ENCODE measurements at places on chromosomes 5 and 9.
A peak's percentile ranks its signal among the peaks of the same experiment; 100 is the strongest.

GRCh38 chr9:138077898-138078540, 200.4 kb downstream of the CACNA1B start:
- DNase-seq = no peak

DNA sequence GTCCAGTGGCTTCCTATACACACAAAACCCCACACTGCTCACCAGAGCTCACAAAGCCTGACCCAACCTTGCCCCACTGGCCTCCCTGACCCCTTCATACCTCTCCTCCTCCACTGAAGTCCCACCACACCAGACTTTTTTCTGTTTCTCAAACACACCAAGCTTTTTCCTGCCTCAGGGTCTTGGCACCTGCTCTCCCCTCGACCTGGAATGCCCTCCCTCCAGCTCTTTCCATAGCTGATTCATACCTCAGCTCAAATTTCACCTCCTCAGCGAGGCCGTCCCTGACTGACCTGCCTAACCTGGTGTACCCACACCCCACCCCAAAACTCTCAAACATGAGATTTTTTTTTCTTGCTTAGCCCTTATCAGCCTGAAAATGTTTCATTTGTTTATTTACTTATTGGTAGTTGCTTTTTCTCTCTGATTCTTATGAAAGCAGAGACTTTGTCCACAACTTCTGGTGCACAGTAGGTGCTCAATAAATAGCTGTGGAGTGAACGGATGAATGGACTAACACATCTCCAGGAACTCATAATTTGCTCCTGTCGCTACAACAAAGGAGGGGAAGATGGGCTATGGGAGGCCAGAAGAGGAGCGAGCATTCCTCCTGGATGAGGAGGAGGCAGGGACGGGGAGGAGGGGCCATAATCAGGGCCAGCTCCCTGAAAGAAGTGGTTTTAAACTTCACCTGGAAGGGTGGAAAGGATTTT, 84.3 kb downstream of the SH3TC2 start:
- DNase-seq = no peak

- DNase-seq = peak; percentile 37
Measured at GRCh38 chr9:135797507-135798262, 95.7 kb downstream of the KCNT1 start.

- no peak for DNase-seq
Measured at GRCh38 chr9:124913378-124913777, 27.5 kb downstream of the GOLGA1 start.

Data from NCI-H2171 (cell line).